ENCODE measurements at places on chromosomes 5 and 9.
A peak's percentile ranks its signal among the peaks of the same experiment; 100 is the strongest.

DNA sequence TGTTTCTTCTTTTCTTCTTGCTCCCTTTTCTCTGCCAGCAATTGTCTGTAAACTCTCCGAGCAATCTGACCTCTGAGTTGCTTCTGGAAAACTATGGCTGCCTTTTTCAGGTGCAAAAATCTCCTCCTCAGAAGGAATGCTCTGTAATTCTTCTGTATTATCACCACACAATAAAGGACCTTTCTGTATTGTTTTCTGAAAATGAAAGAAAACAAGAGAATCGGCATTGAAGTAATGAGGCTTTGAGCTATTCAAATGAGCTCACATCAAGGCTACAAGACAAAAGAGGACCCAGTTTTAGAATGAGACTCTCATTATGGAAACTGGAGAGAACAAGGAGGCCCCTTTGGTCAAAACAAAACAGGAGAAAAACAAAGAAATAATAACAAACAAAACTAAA lies 86.2 kb upstream of the RETREG1 start:
- no peak for DNase-seq
- no peaks in the 10 kb centered on the region for H3K36me3 ChIP-seq
- H3K27ac ChIP-seq = no peak overlapping the region

DNA sequence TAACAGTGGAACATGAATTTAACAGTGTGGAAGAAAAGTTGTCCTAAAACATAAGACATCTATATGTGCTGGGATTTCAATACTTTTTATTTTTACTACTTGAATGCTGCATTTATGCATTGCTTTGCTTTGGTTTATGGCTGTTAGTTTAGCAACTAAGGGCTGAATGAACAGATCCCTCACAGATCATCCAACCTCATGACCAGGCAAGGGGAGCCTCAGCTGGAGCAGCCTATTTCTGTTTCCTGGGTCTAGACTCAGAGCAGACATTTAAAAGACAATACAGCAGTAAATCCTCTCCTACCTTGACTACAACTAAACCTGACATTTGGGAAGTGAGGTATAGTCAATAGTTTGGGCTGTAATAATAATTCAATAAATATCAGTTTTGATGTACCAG lies 163.3 kb downstream of the AUH start:
- H3K27ac ChIP-seq = no peak overlapping the region
- DNase-seq = no peak
- peaks cover 18% of the 10 kb centered on the region for H3K4me1 ChIP-seq
- no peak overlapping the region for H3K4me3 ChIP-seq
- H3K27me3 ChIP-seq = no peaks in the 10 kb centered on the region

DNA sequence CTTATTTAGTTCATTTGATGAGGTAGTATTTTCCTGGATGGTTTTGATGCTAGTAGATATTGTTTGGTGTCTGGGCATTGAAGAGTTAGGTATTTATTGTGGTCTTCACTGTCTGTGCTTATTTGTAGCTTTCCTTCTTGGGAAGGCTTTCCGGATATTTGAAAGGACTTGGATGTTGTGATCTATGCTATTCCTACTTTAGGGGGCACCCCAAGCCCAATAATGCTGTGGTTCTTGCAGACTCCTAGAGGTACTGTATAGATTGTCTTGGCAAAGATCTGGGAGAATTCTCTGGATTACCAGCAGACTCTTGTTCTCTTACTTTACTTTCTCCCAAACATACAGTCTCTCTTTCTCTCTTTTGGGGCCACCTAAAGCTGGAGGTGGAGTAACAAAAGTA lies 315.7 kb downstream of the MAT2B start:
- DNase-seq = no peak
- H3K4me3 ChIP-seq = no peak overlapping the region
- H3K27ac ChIP-seq = no peak overlapping the region
- no peaks in the 10 kb centered on the region for H3K27me3 ChIP-seq

DNA sequence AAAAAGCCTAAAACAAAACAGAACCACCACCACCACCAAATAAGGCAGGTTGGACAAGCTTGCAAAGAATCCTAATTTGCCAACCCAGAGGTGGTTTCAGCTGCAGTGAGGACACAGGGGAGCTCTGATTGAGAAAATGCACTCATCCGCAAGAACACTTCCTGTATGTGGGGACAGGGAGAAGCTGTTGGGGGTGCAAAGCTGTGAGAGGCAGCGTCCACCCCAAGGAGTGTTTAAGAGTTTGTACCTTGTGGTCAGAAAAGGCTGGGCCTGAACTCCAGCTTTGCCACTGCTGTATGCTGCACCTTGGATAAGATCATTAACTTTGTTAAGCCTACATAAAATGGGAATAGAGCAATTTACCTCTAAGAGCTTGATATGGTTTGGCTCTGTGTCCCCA lies 511.7 kb downstream of the BNC2 start:
- H3K36me3 ChIP-seq = no peaks in the 10 kb centered on the region
- no peaks in the 10 kb centered on the region for H3K4me1 ChIP-seq
- no peak overlapping the region for H3K4me3 ChIP-seq
- DNase-seq = no peak
- H3K27me3 ChIP-seq = no peaks in the 10 kb centered on the region
- H3K27ac ChIP-seq = no peak overlapping the region

DNA sequence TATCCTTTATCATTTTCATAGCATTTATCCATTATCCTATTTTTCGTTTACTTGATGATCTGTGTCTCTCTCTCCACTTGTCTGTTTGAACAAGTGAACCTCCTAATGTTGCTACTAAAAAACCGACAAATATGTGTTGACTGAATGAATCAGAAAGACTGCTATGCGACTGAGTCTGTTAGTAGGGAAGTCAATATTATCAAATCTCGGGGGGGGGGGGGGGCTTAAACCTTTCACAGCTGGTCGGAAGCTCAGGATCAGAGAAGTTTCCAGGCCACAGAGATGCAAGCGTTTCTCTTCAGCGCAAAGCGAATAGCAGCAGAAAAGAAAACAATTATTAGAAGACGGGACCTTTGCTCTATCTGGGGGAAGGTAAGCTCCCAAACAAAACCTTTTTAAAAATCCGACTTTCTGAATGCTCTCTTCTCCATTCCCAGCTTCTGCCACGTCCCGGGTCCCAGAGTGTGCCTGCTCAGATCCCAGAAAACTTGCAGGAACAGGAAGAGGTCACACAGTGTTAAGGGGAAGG lies 412 bp downstream of the RIOK2 start:
- DNase-seq = no peak
- H3K27ac ChIP-seq = peak overlapping the region; percentile 99
- no peaks in the 10 kb centered on the region for H3K27me3 ChIP-seq
- peak overlapping the region; percentile 86 for H3K4me3 ChIP-seq
- peaks cover 23% of the 10 kb centered on the region for H3K36me3 ChIP-seq

- H3K36me3 ChIP-seq = no peaks in the 10 kb centered on the region
- no peak for DNase-seq
- no peaks in the 10 kb centered on the region for H3K4me1 ChIP-seq
- no peaks in the 10 kb centered on the region for H3K27me3 ChIP-seq
These were observed 96.8 kb upstream of the GNA14 start for GRCh38 chr9:77744841-77745430.

DNA sequence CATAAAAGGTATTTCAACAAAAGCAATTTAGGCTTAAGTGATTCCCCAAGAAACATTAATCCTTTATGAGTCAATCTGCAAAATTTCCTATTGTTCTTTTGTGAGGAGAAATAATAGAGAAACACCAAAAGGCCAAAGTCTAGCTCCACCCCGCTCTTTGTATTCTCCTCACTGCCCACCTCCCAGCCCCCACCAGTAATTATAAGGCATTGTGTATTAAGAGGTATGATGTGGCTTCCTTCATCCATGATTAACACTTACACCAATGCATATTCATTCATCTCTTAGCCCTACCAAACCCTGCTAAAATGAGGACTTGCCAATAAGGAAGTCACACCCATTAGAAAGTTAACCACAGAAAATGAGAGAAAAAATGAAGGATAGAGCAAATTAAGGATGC lies 105.3 kb upstream of the SPATA31D4 start:
- DNase-seq = no peak
- H3K4me1 ChIP-seq = no peaks in the 10 kb centered on the region
- no peak overlapping the region for H3K4me3 ChIP-seq
- no peaks in the 10 kb centered on the region for H3K27me3 ChIP-seq
- no peak overlapping the region for H3K27ac ChIP-seq

Data from CD8-positive, alpha-beta memory T cell (primary cell).